Motor neuron (in vitro differentiated cells): ENCODE measurements at places on chromosomes 16 and 17. TPM values are rescaled to one million over a fixed set of nuclear protein-coding genes. Genes with fewer than 3 reads are reported as not detected.

ZNF263 gene
- total RNA-seq: 29.6 and 32.6 TPM in 2 replicates

DNA sequence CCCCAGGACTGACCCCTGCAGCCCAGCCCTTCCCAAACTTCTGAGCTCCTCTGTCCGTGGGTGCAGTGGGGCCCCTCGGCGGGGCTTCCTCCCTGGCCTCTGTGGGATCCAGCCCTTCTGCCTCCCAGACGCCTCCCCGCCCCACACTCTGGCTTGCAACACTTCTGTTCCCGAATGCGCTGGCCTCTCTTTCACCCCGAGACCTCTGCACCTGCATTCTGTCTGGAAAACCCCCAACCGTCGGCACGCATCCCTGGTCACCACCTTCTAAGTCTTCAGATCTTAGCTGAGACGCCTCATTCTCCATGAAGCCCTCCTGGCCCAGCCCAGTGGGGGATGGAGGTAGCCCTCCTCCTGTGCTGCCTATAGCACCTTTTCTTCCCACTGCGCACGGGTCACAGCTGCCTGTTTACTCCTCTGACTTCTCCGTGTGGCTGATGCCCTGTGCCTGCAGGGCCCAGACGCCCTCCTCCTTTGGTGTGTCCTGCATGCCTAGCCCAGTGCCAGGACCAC lies 26.4 kb downstream of the TMEM235 start:
- peak; percentile 17 for ATAC-seq

DNA sequence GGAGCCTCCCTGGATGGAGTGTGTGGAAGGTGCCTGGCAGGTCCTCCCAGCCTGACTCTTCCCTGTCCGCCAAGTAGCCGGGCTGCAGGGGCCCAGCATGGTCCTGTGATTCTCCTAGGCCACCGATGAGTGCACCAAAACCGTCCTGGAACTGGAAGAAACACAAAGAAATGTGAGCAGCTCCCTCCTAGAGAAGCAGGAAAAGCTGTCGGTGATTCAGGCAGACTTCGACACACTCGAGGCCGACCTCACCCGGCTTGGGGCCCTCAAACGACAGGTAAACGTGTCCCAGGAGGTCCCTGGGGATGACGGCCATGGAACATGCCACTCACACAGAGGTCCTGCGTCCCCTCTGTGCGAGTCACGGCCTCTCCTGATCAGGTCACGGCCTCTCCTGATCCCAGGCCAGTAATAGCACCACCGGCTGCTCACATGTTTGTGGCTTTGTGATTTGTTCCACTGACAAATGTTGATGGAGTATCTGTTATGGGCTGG lies 4.2 kb upstream of the GAA start:
- no peak for ATAC-seq

PIK3R6 gene
- not detected in 2 replicates for total RNA-seq

DNA sequence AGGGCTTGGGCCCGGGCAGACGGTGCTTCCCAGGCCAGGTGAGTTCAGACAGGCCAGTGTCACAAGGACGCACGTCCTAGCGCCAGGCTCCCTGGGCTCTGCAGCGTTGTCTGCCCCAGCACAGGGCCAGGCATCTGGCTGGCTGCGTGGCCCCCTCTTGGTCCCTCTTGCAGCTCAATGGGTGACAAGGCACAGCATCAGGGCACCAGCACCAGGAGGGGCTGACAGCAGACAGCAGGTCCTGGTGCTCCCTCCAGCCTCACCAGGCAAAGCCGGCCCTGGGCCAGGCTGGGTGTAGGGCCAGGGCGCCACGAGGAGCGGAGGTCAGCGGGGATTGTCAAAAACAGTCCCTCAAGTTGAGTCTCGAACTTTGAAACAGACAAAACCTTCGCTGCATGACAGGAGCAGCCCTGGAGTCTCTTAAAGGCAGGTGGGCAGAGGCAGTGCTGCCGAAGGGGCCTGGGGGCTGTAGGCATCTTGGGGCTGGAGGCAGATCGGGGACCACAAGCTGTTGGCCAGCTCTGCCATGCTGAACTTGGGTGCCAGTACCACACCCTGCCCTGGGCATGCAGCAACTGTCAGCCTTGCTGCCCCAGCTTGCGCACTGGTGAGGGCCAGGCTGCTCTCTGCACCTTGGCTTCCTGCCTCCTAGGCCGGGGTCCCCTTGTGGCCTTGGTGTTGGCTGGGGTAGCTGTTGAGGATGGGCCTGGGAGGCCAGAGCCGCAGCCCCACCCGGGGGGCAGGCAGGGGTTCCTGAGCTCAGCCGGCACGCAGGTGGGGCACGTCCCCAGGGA lies 48.8 kb downstream of the PRMT7 start:
- ATAC-seq: no peak

DNA sequence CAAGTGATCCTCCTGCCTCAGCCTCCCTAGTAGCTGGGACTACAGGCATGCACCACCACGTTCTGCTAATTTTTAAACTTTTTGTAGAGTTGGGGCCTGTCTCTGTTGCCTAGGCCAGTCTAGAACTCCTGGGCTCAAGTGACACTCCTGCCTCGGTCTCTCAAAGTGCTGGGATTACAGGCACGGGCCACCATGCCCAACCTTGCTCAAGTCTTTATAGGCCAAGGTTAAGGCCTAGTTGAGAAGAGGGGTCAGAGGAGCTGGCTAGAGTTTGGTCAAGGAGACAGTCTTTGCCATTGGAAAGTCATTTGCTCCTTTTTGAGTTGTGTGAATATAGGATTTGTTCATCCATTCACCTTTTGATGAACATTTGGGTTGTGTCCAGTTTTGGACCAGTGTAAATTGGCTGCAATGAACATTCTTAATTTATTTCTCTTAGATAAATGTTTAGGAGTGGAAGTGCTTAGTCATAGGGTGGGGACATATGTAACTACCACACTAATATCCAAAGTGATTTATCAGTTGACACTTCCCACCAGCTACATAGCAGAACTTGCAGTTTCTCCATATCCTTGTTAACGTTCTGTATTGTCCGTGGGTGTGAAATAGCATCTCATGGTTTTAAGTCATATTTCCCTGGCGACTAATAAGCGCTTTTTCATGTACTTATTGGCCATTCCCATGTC lies 30.7 kb upstream of the ARHGAP17 start:
- no peak for ATAC-seq

DNA sequence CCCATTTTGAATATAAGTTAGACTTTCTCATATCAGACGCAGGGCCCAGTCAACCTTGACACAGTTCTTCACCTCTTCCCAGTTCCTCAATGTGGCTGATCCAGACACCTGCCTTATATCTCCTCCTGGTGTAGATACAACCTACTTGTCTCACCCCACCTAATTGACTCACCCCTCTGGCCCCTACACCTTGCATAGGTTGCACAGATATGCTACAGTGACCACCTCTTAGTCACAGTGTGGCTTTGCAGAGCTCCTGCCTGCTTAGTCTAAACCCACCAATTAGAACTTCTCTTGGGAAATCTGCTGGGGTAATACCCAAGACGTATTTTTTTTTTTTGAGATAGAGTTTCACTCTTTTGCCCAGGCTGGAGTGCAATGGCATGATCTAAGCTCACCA lies 16.8 kb downstream of the CHP2 start:
- ATAC-seq: no peak

GRCh38 chr17:7632492-7632894 lies 2.6 kb downstream of the SHBG start:
- ATAC-seq: no peak

PRKCB gene
- 5.8 and 7.4 TPM in 2 replicates for total RNA-seq

DNA sequence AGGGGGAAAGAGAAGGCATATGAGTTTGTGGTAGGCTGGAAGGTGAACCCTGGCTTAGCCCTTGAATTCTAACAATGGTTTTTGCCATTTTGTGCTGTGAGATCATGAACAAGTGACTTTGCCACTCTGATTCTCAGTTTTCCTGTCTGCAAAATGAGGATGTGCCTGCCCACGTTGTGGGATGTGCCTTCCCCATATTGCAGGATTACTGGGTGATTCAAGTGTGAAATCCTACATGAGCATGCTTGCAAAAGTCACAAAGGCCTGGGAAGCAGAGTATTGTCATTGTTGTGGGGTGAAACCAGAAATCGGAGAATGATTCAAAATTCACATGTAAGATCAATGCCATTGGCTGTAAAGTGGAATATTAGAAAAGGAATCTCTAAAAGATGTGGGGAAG lies 28.6 kb upstream of the TVP23A start:
- no peak for ATAC-seq

- peak; percentile 41 for ATAC-seq
These were observed 128.4 kb downstream of the ANKRD11 start for GRCh38 chr16:89361751-89362539.

KIF2B gene
- not detected in 2 replicates for total RNA-seq

DNA sequence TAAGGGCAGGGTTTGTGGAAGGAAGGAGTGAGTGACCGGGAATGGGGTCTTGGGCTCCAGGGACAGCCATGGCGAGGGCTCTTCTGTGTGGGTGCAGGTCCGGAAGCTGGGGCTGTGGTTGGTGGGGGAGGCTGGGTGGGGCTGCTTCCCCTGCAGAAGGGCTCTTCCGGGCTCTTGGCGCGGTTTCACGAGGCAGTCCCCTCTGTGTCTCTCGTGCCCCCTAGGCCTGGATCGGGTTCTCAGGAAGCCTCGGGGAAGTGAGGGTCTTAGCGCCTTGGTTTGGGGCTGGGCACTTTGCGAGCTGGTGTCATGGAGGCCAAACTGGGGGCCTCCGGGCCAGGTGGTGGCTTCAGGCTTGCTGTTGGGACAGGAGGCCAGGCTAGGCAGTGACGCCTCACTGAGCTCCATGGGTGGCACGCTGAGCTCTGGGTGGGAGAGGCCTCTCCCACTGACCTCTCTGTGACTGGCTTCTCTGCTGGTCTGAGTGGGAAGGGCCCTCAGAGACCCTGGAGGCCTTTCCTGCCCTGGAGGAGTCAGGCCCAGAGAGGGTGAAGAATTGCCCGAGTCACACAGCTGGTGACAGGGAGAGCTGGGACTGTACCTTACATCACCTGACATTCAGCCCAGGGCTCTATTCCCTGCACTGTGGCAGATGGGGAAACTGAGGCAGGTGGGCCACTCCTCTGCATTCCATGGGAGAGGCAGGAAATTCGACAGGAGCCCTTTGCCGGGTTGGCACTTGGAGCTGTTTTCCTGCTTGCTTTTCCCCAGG lies 8.2 kb downstream of the ADCY7 start:
- ATAC-seq: no peak

DNA sequence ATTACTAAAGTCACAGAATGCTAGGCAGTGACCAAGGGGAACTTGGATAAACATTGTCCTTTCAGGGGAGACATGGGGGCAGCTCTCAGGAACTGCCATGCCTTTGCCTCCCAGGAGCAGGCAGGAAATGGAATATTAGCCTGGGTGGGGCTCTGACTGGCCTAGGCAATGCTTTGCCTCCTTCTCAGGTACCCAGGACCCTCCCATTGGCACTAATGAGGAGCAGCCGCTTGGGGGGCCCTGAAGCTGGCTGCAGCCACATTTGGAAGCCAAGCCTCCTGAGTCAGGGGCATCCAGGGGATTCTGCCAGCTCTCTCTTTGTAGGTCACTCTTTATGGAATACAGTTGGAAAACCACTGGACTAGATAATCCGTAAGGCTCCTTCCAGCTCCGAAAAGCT lies 5.5 kb downstream of the CPSF4L start:
- no peak for ATAC-seq

DNA sequence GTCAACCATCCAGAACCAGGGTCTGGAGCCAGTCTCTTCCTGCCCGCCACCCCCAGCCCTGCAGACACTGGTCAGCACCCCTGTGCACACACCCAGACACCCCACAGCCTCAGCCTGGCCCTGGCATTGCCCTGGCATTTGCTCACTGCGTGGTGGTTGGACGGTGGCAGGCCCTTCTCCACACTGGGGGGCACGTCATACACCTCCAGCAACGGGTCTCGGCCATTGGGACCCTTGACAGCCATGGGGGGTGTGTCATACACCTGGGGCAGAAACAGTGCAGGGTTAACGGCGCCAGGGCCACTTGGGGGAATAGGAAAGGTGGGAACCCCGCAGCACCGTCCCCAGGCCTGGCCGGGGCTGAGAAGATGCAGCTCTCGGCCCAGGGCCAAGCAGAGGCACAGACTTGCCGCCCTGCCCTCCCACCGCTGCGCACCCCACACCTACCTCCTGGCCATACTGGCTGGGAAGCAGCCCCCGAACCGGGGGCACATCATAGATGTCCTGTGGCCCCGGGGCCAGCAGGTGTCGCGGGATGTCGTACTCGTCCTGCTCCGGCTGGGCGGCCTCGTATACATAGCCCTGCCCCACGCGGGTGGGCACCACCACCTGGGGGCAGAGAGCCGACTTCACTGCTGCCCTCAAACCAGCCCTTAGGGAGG lies 14.6 kb downstream of the BCAR1 start:
- no peak for ATAC-seq

- no peak for ATAC-seq
These were observed 114.5 kb upstream of the GSE1 start for GRCh38 chr16:85498607-85499006.

GRCh38 chr16:85393674-85394451 lies 219.3 kb upstream of the GSE1 start:
- peak; percentile 6 for ATAC-seq

GRCh38 chr16:57984443-57985203 lies 13.7 kb upstream of the CNGB1 start:
- ATAC-seq: peak; percentile 95

- peak; percentile 40 for ATAC-seq
These were observed 5.0 kb downstream of the CARHSP1 start for GRCh38 chr16:8863594-8864424.

- ATAC-seq: no peak
These were observed 5.9 kb downstream of the ZDHHC7 start for GRCh38 chr16:85005285-85006069.

DNA sequence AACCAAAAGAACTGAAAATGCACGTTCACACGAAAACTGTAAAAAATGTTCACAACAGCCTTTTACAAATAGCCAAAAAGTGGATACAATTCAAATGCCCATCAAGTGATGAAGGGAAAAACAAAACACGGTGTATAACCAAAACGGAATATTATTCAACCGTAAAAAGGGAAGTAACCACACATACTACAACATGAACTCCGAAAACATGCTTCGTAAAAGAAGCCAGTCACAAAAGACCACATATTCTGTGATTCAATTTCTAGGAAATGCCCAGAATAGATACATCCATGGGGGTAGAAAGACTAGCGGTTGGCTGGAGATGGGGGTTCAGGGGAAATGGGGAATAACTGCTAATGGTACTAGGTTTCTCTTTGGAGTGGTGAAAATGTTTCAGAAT lies 81.5 kb upstream of the TRAP1 start:
- ATAC-seq: no peak

CCL4L2 gene
- 0.81 TPM in 1 of 2 replicates, not detected in the other for total RNA-seq

- no peak for ATAC-seq
These were observed 124.7 kb downstream of the C16orf78 start for GRCh38 chr16:49498264-49498663.

DNA sequence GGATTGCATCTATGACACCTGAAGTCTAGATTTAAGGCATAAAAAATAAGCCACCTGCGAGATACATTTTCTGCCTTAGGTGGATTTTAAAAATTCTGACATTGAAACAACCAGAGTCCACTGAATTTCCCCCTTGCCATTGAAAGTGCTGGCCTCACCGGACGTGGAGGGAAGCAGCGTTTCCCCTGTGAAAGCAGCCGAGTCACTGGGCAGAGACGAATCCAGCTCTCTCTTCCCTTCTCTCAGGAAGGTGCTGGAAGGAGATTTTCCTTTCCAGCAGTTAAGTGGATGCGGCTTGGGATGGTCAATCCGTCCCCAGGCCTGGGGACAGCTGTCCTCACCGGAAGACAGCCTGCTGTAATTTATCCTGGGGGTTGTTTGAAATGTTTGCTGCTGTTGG lies 270.9 kb upstream of the FOXF1 start:
- no peak for ATAC-seq

CDH13 gene
- total RNA-seq: 0.42 TPM in 1 of 2 replicates, not detected in the other

FSCN2 gene
- total RNA-seq: 0.94 and 0.98 TPM in 2 replicates

GAN gene
- 5.4 and 6.6 TPM in 2 replicates for total RNA-seq

TBC1D28 gene
- total RNA-seq: 0.16 TPM in 1 of 2 replicates, not detected in the other

GNAO1 gene
- total RNA-seq: 0.86 and 1.8 TPM in 2 replicates
